Mucosa of gallbladder (tissue), 1 donor: ENCODE measurements at places on chromosomes 11 and 22. TPM values are rescaled to one million over a fixed set of nuclear protein-coding genes. Genes with fewer than 3 reads are reported as not detected.

FOSL1 gene
- 1.2 TPM for total RNA-seq

FAM180B gene
- total RNA-seq, result 0.14 TPM

CBLIF gene
- not detected for total RNA-seq

DNAJB7 gene
- not detected for total RNA-seq

EHD1 gene
- total RNA-seq, result 85.6 TPM

MPZL2 gene
- total RNA-seq, result 72.5 TPM

OR51E2 gene
- 0.63 TPM for total RNA-seq

ZNF214 gene
- total RNA-seq, result 4.1 TPM

ZP1 gene
- total RNA-seq, result 0.17 TPM

POTEH gene
- total RNA-seq, result not detected

PHF21B gene
- total RNA-seq, result 0.63 TPM

- DNase-seq, result no peak
These were observed 27.8 kb downstream of the LRP5 start for GRCh38 chr11:68340003-68340767.

- DNase-seq, result no peak
These were observed 288.5 kb downstream of the NTM start for GRCh38 chr11:131658952-131659351.

DNA sequence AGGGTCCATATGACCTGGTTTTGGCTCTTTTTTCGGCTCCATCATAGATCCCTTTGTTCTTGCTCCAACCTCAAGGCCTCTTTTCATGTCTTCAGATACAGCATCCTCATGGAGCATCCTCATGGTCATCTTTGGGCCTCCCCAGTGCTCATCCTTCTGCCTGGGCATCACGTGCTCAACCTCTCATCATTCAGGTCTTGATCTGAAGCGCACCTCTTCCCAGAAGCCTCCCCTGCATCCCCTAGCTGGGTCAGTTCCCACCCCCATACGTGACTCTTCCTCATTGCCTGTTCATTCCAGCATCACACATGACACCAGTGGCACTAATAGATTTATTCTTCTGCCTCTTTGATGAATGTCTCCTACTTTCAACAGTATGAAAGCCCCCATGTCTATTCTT, 192.2 kb downstream of the MIAT start:
- DNase-seq, result no peak

GRCh38 chr11:61150706-61151544, 10.3 kb downstream of the VPS37C start:
- DNase-seq, result no peak

- no peak for DNase-seq
These were observed 49.2 kb downstream of the PAK1 start for GRCh38 chr11:77424644-77425043.

- DNase-seq, result no peak
These were observed 1002.7 kb downstream of the BRD1 start for GRCh38 chr22:48824712-48825651.

- DNase-seq, result no peak
These were observed 117.0 kb downstream of the FANCF start for GRCh38 chr11:22508665-22509064.

DNA sequence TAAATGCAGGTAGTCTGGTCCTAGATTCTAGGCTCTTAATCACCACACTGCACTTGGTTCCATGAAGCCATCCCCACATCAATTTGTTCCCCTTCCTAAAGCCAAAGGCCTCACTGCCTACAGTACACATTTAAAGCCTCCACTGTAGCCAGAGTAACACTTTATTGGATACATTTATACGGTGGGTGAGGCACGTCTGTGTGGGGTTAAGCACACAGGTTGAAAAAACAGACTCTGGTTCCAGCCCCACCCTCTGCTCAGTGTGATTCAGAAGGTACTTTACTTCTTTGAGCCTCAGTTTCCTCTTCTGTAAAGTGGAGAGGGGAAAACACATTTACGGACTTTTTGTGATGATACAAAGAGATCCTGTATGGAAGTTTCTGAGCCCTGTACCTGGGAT, 22.5 kb downstream of the DSCAML1 start:
- DNase-seq, result no peak

DNA sequence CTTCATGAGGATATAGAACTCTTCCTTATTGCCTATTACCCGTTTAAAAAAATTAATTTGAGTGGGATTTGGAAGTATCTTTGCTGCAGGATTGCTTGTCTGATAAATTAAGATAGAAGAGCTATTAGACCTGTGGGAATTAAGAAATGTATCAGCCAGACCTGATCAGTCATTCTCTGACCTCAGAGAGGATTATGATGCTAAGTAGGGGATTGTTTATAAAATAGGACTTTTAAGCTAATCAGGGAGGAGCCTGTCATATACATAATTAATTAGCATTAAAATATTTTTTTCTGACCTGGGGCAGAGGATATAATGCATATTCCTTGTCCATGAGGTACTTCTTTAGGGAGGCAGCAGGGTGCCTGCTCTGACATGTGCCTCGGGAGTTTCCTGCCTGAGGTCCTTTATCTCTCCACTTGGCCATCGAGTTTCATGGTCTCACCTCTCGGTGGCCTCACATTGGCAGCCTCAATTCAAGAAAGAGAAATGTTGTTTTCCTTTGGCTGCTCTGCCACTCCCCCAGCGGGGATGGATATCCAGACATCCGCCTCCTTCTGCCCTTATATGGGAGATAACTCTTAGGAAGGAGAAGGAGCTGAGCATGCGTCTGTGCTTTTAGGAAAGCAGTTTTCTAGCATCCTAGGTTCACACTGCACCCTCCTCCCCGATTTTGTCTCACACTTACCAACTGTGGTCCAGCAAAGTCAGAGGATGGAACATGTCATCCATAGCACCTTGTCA, 41.1 kb downstream of the DIXDC1 start:
- DNase-seq, result peak; percentile 74

GRCh38 chr22:37681556-37682049, 4.5 kb upstream of the NOL12 start:
- DNase-seq, result peak; percentile 77

- no peak for DNase-seq
These were observed 104.9 kb downstream of the BCR start for GRCh38 chr22:23285236-23285635.

DNA sequence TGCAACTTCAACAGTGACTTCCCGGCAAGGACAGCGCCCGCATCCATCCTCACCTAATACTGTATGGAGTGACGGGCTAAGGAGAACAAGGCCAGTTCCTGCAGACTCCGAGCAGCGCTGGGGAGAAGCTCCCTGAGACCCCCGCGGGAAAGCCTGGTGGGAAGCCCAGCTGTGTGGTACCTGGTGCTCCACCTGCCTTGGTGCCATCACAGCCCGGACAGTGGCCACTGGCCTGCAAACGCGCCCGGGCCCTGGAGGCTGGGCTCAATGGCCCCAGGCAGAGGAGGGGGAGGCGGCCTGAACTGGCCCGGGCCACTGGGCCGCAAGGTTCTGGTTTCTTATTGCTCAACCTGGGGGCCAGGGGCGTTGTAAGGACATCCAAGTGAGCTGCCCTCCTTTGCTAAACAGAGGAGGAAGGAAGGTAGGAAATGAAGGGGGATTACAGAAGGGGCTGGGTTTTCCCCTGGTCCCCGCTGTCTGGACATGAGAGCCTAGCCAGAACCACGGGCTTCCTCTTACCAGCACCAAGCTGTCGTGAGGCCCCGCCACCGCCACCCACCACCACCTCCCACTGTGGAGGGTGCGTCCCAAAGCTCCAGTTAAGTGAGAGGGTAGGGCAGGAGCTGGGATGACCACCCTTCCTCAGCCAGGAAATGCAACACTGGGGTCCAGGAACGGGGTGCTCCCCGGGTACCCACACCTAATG, 8.5 kb upstream of the CDC42BPG start:
- DNase-seq, result no peak

DNA sequence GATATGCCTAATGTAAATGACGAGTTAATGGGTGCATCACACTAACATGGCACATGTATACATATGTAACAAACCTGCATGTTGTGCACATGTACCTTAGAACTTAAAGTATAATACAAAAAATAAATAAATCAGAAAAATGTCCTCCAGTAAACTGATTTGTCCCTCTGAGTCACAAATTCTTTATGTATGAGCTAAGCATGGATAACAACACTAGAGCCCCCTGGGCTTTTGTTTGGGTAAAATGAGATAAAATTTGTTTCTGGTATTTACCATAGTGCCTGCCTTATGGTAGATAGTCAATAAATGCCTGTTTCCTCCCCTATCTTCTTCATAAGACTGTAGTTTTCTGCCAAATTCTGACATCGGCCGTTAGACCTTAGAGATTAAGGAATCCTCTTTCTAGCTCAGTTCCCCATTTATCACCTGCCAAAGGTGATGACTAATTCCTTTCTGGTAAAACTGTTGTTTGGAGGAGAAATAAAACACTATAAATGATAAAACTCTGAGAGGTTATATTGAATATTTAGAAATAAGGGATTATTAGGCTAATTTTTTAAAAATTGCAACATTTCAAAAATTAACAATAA, 43.6 kb upstream of the LUZP2 start:
- no peak for DNase-seq

- DNase-seq, result no peak
These were observed 46.4 kb downstream of the GAB4 start for GRCh38 chr22:16961477-16962186.

GRCh38 chr11:119376197-119376847, 5.2 kb downstream of the USP2 start:
- DNase-seq, result peak; percentile 78

GRCh38 chr11:76552987-76553386, 108.2 kb downstream of the EMSY start:
- no peak for DNase-seq

- DNase-seq, result no peak
These were observed 34.9 kb downstream of the CABIN1 start for GRCh38 chr22:24046024-24046423.

- DNase-seq, result no peak
These were observed 58.9 kb upstream of the ARHGAP32 start for GRCh38 chr11:129251067-129251466.

- DNase-seq, result no peak
These were observed 35.2 kb upstream of the TFIP11 start for GRCh38 chr22:26547426-26547825.

DNA sequence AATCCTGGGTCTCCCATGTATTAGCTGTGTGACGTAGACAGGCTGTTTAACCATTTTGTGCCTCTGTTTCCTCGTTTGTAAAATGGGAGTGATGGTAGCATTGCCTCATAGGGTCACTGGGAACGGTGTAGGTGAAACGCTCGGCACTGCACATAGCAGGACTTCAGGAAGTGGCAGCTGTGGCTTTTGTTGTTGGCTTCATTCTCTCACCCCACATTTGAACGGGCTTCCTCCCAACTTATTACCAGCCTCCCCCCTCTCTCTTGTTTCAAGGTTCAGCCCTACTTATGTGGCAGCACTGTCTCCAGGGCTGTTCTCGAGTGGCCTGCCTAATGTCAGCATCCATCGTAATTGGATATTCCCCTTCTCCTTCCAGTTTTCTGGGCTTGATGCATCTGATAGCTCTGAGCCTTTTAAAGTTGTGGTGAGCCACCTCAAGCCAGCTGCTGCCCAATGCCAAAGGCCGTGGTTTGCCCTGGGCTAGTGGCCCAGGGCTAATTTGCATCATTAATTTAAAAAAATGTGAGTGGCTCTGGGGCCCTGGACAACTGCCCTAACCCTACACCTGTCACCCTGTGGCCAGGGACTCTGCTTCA, 217.8 kb upstream of the TBCEL start:
- DNase-seq, result no peak

DNA sequence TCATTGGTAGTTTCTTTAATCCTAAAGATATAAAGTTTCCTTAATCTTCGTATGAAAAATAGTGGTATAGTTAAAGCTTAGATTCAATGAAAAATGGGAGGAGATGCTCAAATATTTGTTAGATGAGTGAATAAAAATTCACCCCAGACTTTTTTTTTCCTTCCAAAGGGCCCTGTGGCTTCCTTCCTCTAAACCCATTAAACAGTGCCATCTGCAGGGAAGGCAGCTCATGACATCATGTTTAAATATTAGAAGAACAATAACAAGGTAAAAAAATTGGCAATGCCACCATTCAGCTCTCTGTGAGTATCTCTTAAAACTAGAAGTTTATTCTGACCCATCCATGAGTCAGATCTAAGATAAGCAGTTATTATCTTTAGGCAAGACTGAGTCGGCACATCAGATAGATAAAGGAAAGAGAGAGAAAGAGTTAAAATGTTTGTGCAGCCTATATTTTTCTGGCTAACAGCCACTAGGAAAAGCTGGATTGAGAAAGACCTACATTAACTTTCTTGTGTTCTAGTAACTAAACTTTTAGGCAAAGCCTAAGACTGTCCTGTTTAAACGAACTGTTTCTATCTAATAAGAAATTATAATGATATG, 19.1 kb upstream of the OOSP1 start:
- DNase-seq, result peak; percentile 49

- DNase-seq, result no peak
These were observed 1.1 kb downstream of the MUC5AC start for GRCh38 chr11:1158681-1159487.

DNA sequence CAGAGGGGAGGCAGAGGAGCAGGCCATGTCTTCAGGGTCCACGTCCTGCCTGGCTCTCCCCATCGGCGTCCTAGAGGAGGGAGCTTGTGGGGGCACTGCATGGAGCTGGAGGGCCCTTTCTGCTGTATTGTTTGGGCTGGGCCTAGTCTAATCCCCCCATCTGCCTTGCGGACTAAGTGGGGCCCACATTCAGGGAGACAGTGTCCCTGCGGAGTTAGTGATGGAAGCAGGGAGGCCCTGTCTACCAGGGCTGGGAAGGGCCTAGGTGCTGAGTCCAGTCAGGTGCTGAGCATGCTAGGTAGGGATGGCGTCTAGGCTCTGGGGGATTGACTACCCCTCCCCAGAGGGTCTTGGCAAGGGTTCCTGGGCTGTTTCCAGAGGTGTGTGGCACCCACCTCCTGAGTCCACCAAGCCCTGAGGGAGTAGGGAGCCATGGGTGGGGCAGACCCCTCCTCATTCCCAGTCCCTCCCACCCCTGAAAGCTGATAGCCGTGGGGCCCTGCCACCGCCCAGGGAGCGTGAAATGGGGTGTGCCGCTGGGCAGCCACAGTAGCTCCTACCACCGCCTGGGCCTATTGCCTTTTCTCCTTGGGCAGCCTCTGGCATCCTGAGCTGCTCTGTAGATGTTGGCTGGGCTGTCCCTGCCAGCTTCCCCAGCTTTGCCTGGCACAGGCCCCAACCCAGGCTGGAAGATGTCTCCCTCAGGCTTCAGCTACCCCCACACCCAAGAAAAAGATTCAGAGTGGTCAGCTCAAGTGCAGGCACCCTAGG, 1.9 kb upstream of the POLD4 start:
- DNase-seq, result no peak
